AG09309 (cell line): ENCODE measurements at places on chromosomes 4 and X.

GRCh38 chr4:2608291-2608690, 71.8 kb downstream of the FAM193A start:
- DNase-seq, result no peak

DNA sequence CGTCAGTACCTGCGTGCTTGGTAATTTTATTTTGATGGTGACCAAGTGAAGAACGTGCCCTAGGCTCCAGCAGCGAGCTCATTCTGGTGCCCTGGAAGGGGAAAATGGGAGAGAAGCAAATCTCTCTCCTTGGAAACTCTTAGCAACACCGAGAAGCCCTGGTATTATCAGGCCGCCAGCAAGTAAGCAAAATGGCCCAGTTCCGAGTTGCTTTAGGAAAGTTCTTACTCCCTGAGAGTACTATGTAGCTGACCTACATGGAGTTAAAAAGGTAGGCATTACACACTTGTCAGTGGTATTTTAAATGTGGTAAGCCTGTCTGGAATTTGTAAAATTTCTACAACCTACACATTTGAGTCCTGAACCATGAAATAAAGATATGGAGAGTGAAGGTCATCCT, 146.4 kb downstream of the CPEB2 start:
- DNase-seq, result no peak

DNA sequence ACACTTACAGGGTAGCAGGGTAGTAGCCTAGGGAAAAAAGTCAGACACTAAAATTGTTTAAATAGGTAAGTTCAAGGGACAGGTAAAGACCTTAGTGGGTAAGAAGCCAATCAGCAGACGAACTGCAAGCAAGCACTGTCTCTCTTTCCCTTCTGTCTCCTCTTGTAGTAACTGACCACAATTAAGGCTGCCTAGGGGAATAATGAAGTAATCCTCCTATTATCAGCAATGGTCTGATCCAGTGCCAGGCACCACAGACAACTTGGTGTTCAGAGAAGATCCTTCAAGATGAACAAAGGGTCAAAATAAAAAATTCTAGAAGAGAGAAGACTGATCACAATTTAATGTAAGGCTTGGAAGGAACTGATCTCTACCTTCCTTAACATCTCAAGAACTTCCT, 62.9 kb downstream of the ELOVL6 start:
- DNase-seq, result no peak

DNA sequence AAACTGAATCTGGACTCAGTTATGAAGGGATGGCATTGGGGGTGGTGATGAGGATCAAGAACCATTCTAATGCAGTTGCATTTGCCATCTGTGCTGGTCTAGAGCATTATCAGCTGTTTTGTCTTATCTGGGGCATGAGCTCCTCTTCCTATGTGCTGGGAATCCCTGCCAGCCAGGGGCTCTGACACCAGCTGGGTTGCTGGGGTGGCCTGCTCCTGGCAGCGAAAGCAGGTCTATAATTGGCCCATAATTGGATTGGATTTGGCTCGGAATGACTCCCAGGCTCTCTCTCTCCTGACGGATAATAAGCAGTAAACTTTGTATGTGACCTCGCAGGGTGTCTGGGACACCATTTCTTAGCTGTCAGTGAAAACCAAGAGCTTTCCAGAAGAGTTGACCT, 34.1 kb downstream of the SMPX start:
- DNase-seq, result no peak

DNA sequence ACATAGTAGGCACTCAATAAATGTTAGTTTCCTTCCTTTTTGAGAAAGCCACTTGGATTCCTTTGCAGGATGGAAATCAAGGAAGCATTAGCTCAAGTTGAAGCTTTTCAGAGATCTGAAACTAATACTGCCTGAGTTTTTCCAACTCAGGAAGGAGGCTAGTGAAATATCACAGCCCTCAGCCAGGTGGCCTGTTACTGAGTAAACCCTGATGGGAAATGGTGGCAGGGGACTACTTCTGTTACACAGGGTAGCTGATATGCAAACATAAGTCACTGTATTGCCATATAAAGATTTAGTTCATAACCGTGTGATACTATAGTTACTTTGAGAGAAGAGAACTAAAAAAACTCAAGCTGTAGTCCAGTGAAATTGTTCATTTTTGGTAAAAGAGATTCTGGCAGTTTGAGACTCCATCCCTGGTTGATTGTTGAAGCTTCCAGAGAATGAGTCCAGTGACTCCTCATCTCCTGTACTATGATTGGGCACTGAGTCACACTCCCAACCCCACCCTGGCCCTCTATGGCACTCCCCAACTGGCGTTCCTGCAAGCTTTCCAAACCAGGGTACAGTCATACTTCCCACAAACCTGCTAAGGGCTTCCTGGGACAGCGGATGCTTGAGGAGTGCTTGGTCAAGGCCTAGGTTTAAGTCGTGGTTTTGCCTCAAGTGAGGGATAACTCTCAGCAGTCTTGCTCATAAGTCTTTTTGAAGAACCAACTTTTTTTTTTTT, 81.8 kb downstream of the MID1IP1 start:
- peak; percentile 71 for DNase-seq

GRCh38 chr4:28822163-28822562, 1898.0 kb upstream of the PCDH7 start:
- DNase-seq, result no peak
